ENCODE measurements at places on chromosomes 3 and 15. TPM values are rescaled to one million over a fixed set of nuclear protein-coding genes. Genes with fewer than 3 reads are reported as not detected.

The PTPRG gene
- 3.2 TPM for total RNA-seq

The KLHL40 gene
- not detected for total RNA-seq

The MINAR1 gene
- 0.56 TPM for total RNA-seq

The KLHL6 gene
- total RNA-seq = not detected

The IRAK2 gene
- 18.3 TPM for total RNA-seq

The HSPBAP1 gene
- 5.2 TPM for total RNA-seq
